ENCODE measurements at places on chromosomes 3 and 15. TPM values are rescaled to one million over a fixed set of nuclear protein-coding genes. Genes with fewer than 3 reads are reported as not detected.

STT3B gene
- 105 TPM for total RNA-seq

PPP4R2 gene
- 80.4 TPM for total RNA-seq

TNNC1 gene
- 5.6 TPM for total RNA-seq

NEK10 gene
- total RNA-seq: 1.4 TPM

SSUH2 gene
- total RNA-seq: 0.94 TPM

TTLL13 gene
- 0.18 TPM for total RNA-seq

VWA5B2 gene
- total RNA-seq: 0.44 TPM

IL17RE gene
- total RNA-seq: 3.0 TPM

HRG gene
- 0.11 TPM for total RNA-seq

DYNLT2B gene
- 11.4 TPM for total RNA-seq

LCTL gene
- 3.2 TPM for total RNA-seq

TAGLN3 gene
- total RNA-seq: 2.8 TPM

PSTPIP1 gene
- total RNA-seq: 1.3 TPM

SNTN gene
- total RNA-seq: not detected

Data from WTC11 (cell line).